ENCODE measurements at places on chromosomes 13 and 19. TPM values are rescaled to one million over a fixed set of nuclear protein-coding genes. Genes with fewer than 3 reads are reported as not detected.

Gene MVB12A
- total RNA-seq = 20.8 TPM

Gene KIR2DL4
- not detected for total RNA-seq

Gene LPAR2
- 16.1 TPM for total RNA-seq

Gene OLFM2
- 106 TPM for total RNA-seq

Gene CEACAM8
- not detected for total RNA-seq

Gene MBD3L2
- not detected for total RNA-seq

Gene TMPRSS9
- 0.23 TPM for total RNA-seq

Gene NCCRP1
- 0.23 TPM for total RNA-seq

Gene PTGIR
- 0.23 TPM for total RNA-seq

Gene IL4I1
- 0.23 TPM for total RNA-seq

Gene MKNK2
- total RNA-seq = 20.8 TPM

Gene PTPRS
- total RNA-seq = 269 TPM

Gene TMEM86B
- 0.92 TPM for total RNA-seq

Gene LTBP4
- 35.3 TPM for total RNA-seq

Gene ZNF135
- 13.4 TPM for total RNA-seq

Gene FBXO27
- 10.4 TPM for total RNA-seq

Gene PROSER3
- 5.5 TPM for total RNA-seq

Measured in diencephalon (tissue), 1 donor.